Posterior cingulate gyrus (tissue), 11 donors: ENCODE measurements at places on chromosomes 2 and 18.

DNA sequence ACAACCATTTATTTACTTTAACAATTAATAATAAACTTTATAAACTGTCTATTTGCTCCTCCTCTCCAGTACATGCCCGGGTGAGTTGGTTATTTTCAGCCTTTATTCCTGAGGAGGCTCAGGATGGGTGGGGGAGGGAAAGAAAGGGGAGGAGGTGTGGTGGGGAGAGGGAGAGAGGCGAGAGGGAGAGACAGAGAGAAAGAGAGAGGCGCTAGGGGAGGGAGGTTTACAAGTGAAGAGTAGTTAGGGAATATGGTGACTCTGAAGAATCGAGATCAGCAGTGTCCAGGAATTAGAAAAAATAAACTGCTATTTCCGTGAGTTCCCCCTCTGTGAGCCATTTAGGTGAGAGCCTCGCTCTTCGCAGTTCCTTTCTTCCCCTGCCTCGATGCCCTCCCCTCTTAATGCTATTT, 138.9 kb downstream of the MEIS1 start:
- DNase-seq, result no peak

- DNase-seq, result no peak
Observed at GRCh38 chr18:1998121-1998520, 573.2 kb downstream of the METTL4 start.

GRCh38 chr2:65654496-65654895, 222.1 kb upstream of the SPRED2 start:
- DNase-seq, result no peak

DNA sequence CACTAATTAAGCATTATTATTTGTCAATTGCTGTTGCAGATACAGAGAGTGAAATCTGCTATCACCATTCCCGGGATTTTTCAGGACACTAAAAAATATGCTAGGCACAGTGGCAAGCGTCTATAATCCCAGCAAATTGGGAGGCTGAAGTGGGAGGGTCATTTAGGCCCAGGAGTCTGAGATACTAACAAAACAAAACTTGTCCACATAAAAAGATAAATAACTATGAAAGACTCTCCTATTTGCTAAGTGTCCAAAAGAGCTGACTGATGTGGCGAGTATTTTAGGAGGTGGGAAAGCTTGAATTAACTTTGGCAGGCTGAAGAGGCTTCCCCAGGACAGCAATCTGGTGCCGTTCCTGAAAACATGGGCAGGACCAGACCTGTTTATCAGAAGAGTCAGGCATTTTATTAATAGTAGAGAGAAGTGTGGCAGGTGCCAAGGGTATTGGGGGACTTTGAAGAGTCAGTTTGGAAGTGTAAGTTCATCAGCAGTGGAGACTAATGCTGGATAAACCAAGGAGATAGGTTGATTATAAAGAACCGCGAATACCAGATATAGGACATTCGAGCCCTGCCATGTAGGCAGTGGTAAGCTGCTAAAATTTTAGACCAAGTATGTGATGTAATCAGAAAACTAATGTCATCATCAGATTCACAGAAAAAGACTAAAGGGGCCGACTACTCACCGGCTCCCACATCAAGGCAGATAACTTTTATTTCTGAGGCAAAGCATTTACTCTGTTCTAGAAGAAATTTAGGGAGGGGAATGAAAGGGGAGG, 201.8 kb downstream of the EPHA4 start:
- no peak for DNase-seq

GRCh38 chr2:200814276-200814815, 2.6 kb downstream of the BZW1 start:
- DNase-seq, result no peak

GRCh38 chr2:128958241-128958640, 639.6 kb upstream of the HS6ST1 start:
- DNase-seq, result no peak

- peak; percentile 67 for DNase-seq
Observed at GRCh38 chr18:22113144-22113844, 56.1 kb upstream of the GATA6 start.

DNA sequence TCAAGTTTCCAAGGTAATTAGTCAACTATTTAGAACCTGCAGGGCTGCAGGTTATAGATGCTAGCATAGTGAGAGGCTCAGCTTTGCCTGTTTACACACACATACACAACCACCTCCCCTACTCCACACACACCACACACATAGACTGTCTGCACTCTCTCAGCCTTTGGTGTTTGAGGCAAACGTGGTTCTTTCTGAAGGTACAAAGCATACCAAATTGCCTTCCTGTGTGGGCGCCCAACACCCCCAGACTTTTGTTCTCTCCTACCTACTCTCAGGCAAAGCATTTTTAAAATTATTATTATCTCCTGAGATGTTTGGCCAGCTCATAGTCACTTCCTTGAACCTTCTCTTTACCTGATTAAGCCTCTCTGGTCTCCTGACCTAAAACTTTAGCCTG, 44.9 kb downstream of the MYO3B start:
- no peak for DNase-seq

- no peak for DNase-seq
Observed at GRCh38 chr2:14053105-14053504, 579.4 kb upstream of the LRATD1 start.
